ENCODE measurements at places on chromosomes 5 and 9.

- H3K4me3 ChIP-seq = no peak overlapping the region
- H3K36me3 ChIP-seq = no peaks in the 10 kb centered on the region
- H3K27me3 ChIP-seq = no peaks in the 10 kb centered on the region
- H3K4me1 ChIP-seq = no peaks in the 10 kb centered on the region
- no peak for DNase-seq
Observed at GRCh38 chr9:94773655-94774054, 47.2 kb downstream of the AOPEP start.

GRCh38 chr5:148846930-148847329, 20.5 kb downstream of the ADRB2 start:
- no peak overlapping the region for H3K27ac ChIP-seq
- DNase-seq = no peak
- no peaks in the 10 kb centered on the region for H3K27me3 ChIP-seq
- peaks cover 76% of the 10 kb centered on the region for H3K4me1 ChIP-seq
- H3K4me3 ChIP-seq = no peak overlapping the region

DNA sequence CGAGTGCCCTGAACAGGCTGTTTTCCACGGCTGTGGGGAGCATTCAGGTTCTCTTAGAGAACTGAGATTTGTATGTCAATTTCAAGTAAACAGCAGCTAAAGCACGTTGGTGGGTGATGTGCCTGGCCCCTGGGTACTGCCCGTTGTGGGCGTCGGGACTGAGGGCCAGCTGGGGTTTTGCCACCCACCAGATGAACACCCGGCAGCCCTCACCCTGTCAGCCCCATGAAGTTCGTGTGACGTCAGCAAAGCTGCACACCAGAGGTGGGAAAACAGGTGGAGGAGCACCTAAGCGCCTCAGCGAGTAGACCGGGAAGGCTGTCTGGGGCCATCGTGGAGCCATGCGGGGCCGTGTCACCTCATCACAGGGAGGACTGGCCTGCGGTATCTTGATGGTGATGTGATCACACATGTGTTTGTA, 9.2 kb downstream of the CEP72 start:
- H3K4me1 ChIP-seq = no peaks in the 10 kb centered on the region
- H3K36me3 ChIP-seq = no peaks in the 10 kb centered on the region
- no peaks in the 10 kb centered on the region for H3K27me3 ChIP-seq

DNA sequence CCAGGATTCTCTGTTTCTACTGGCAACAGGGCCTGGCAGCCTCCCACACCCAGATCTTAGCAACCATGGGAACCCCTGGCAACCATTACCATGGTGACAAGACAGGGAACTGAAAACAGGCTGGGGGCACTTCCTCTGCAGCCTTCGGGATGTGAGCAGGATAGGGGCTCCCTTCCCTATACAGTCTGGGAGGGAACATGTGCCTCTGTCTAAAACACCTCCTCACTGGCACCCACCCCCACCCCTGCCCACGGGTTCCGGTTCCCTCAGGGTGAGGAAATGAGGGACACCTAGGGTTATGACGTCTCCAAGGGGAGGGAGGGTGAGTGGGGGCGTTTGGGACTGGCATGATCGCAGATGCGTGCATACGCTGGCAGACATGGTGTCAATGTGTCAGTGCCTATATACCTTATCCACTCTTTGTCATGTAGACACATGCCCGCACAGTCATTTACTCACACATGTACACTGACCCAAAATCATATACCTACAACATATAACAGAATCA, 3.0 kb upstream of the DNAJB5 start:
- no peak overlapping the region for H3K4me3 ChIP-seq
- H3K36me3 ChIP-seq = no peaks in the 10 kb centered on the region
- no peak overlapping the region for H3K27ac ChIP-seq

DNA sequence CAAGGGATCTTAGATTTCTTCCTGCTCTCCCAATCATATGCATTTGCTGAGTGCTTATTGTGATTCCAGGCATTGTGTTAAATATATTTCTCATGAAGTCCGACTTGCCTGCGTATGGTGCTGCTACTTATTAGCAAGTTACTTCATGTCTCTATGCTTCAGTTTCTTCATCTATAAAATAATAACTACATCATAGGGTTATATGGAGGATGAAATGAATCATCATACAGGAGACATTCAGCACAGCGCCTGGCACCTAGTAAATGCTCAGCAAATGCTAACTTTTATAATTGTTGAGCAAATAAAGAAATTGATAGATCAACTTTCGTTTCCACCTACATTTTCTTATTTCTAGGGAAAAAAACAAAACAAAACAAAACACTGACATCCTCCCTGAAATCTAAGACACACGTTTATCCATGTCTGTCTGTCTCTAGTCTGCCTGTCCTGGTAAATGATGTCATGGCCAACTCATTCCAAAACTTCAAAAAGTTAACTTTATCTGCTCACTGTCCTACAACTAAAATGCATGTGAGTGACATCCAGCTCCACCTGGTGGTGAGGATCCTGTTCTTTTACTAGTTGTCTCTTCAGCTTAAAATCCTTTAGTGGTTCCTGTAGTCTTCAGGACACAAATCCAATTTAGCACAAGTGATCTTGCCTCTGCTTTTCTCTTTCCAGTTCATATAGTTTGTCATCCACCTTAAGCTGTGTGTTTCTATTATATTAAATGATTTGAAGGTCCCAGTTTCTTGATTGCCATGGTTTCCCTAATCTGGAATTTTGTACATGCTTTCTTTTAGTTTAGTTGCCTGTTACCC, 27.7 kb downstream of the PPP3R2 start:
- H3K4me3 ChIP-seq = no peak overlapping the region
- H3K4me1 ChIP-seq = no peaks in the 10 kb centered on the region
- peaks cover 57% of the 10 kb centered on the region for H3K36me3 ChIP-seq
- no peak for DNase-seq
- no peak overlapping the region for H3K27ac ChIP-seq

GRCh38 chr5:1965925-1966324, 83.2 kb upstream of the IRX4 start:
- no peak overlapping the region for H3K4me3 ChIP-seq
- no peaks in the 10 kb centered on the region for H3K4me1 ChIP-seq
- H3K27me3 ChIP-seq = peaks cover 5% of the 10 kb centered on the region
- no peak for DNase-seq
- no peaks in the 10 kb centered on the region for H3K36me3 ChIP-seq
- no peak overlapping the region for H3K27ac ChIP-seq
